ENCODE measurements at places on chromosomes 11 and 22. TPM values are rescaled to one million over a fixed set of nuclear protein-coding genes. Genes with fewer than 3 reads are reported as not detected.

The RTN4RL2 gene
- total RNA-seq, result 0.31 TPM

The DDX25 gene
- 0.62 TPM for total RNA-seq

The PANX3 gene
- total RNA-seq, result not detected

The SLN gene
- not detected for total RNA-seq

The MAP6 gene
- total RNA-seq, result 0.38 TPM

The EHF gene
- total RNA-seq, result 29.1 TPM

The FZD4 gene
- total RNA-seq, result 0.76 TPM

The UPK2 gene
- total RNA-seq, result 0.30 TPM

The BUD13 gene
- total RNA-seq, result 8.5 TPM

The TRIM66 gene
- total RNA-seq, result 1.3 TPM

The TST gene
- 42.4 TPM for total RNA-seq

The OR2AG2 gene
- 0.11 TPM for total RNA-seq

The GRAP2 gene
- total RNA-seq, result not detected

The ANO5 gene
- total RNA-seq, result not detected

The GLYAT gene
- total RNA-seq, result not detected

The SPTBN2 gene
- total RNA-seq, result 26.7 TPM

The CTSF gene
- total RNA-seq, result 5.0 TPM

The LMO2 gene
- total RNA-seq, result 1.1 TPM

The BATF2 gene
- 0.19 TPM for total RNA-seq

The POTEH gene
- total RNA-seq, result not detected

The CRYBA4 gene
- not detected for total RNA-seq

The SLC22A6 gene
- not detected for total RNA-seq

The TMPRSS13 gene
- total RNA-seq, result 0.70 TPM

The SGSM1 gene
- 0.04 TPM for total RNA-seq

The MYEOV gene
- total RNA-seq, result not detected

The SERPINH1 gene
- 519 TPM for total RNA-seq

The ENTHD1 gene
- total RNA-seq, result not detected

The ZNF280B gene
- 0.38 TPM for total RNA-seq

The C11orf52 gene
- not detected for total RNA-seq

The SCGB1C1 gene
- not detected for total RNA-seq

The CEND1 gene
- total RNA-seq, result not detected

The C11orf86 gene
- total RNA-seq, result not detected

The SMPD1 gene
- 11.2 TPM for total RNA-seq

The CDCA5 gene
- total RNA-seq, result 25.9 TPM

The MYBPC3 gene
- not detected for total RNA-seq

The RAB38 gene
- 151 TPM for total RNA-seq

The NELL1 gene
- total RNA-seq, result not detected

The RIMBP3C gene
- total RNA-seq, result not detected

The CBLIF gene
- total RNA-seq, result not detected

The PVALB gene
- total RNA-seq, result not detected

The HPX gene
- not detected for total RNA-seq

The PGA5 gene
- total RNA-seq, result not detected

The OR5B21 gene
- not detected for total RNA-seq

The KCNJ11 gene
- total RNA-seq, result not detected

The PYGM gene
- total RNA-seq, result not detected

Measured in hair follicular keratinocyte (primary cell).